Islet precursor cell (in vitro differentiated cells): ENCODE measurements at places on chromosomes 12 and 14.
A peak's percentile ranks its signal among the peaks of the same experiment; 100 is the strongest.

GRCh38 chr14:92719421-92719820, 29.0 kb downstream of the LGMN start:
- DNase-seq = no peak

DNA sequence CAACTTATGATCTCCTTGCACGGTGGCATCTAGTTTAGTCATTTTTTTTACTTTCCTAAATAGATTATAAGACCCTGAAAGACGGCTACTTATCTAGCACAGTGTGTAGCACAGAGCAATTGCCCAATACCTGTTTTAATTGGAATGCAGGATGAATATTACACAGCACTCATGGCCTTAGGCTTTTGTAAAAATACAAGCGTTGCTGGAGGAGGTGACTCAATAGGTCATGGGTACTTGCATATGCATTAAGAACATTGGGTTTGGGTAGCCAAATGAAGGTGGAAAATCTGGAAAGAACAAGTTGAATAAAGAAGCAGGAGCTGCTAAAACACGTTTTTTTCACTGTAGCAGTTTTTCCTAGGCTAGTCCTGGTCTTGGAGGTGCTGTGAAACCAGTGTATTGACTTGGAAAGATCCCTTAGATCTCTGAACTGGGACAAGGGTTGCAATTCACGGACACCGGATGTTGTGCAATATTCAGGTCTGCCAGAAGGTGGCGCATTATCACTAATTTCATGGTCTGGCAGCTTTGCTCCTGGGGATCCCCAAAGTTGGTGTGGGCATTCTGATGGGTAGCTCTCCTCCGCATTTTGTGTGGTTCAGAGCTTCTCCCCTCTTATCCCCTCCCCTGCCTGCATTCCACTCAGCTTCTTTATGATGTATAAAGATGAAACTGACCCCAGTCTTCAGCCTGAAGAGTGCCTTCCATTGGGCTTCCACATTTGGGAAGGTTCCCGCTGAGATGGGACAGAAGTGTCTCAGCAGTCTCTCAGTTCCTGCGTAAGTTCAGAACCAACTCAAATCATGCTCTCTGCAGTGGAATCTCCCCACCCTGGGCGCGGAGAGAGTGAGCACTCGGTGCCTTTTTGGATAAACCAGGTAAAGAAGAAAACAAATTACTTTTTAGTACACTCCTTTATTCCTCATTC, 278.3 kb downstream of the NRXN3 start:
- peak; percentile 68 for DNase-seq

DNA sequence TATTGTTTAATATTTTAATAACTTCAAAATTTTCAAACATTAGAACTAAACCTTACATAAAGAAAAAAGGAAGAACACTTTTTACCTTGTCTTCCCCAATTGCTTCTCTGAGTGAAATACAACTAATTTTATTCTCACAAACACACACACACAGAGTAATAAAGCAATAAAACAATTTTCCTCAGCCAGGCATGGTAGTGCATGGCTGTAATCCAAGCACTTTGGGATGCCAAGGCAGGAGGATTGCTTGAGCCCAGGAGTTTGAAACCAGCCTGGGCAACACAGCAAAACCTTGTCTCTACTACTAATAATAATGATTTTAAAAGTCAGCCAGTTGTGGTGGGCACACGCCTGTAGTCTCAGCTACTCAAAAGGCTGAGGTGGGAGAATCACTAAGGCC, 13.1 kb downstream of the PPP1R12A start:
- no peak for DNase-seq

- peak; percentile 99 for DNase-seq
Measured at GRCh38 chr14:34539407-34540180, at the start of gene EAPP. EAPP (minus strand) TSS chr14:34539701; CDS start chr14:34539628, 73 bp downstream.

- no peak for DNase-seq
Measured at GRCh38 chr14:85535991-85536832, 6.3 kb downstream of the FLRT2 start.

DNA sequence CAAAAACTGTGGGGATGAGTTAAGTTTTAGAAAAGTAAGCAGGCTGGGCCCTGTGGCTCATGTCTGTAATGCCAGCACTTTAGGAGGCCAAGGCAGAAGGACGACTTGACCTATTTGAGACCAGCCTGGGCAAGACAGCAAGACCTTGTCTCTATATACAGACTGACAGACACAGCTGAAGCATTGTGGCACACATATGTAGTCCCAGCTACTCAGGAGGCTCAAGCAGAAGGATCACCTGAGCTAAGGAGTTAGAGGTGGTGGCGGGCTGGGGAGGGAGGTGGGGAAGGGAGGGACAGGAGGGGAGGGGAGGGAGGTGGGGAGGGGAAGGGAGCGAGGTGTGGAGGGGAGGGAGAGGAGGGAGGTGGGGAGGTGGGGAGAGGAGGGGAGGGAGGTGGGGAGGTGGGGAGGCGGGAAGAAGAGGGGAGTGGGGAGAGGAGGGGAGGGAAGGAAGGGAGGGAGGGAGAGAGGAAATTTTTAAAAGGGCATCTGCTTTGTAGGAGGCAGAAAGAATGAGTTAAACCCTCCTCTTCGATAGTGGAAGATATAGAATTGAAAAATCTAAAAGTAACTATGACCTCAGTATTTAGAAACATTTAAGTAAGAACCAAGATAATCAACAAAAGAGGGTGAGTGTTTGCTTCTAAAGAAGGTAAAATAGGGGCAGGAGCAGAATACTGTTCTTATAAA, 30.9 kb downstream of the MED13L start:
- DNase-seq = no peak

GRCh38 chr12:54977857-54978256, 6.7 kb downstream of the TESPA1 start:
- DNase-seq = no peak

DNA sequence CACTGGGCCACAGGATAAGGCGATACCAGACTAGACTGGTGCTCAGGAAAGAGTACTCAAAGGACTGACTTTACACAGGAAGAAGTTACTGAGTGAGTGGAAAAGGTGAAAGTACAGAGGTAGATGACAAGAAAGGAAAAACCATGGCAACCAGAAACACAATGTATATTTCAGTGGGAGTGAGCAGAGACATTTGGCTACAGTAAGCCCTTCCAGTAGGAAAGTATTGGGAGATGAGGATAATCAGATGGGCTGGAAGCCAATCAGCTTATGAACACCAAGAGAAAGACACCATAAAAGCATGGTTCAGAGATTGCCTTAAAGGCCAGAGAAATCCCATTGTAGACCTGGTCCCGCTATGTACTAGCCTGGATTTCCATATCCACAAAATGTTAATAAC, 51.6 kb downstream of the TMTC1 start:
- no peak for DNase-seq

- DNase-seq = peak; percentile 50
Measured at GRCh38 chr12:7144414-7145120, 14.4 kb downstream of the CLSTN3 start.

- peak; percentile 90 for DNase-seq
Measured at GRCh38 chr12:119020406-119021360, 39.3 kb downstream of the SRRM4 start.

DNA sequence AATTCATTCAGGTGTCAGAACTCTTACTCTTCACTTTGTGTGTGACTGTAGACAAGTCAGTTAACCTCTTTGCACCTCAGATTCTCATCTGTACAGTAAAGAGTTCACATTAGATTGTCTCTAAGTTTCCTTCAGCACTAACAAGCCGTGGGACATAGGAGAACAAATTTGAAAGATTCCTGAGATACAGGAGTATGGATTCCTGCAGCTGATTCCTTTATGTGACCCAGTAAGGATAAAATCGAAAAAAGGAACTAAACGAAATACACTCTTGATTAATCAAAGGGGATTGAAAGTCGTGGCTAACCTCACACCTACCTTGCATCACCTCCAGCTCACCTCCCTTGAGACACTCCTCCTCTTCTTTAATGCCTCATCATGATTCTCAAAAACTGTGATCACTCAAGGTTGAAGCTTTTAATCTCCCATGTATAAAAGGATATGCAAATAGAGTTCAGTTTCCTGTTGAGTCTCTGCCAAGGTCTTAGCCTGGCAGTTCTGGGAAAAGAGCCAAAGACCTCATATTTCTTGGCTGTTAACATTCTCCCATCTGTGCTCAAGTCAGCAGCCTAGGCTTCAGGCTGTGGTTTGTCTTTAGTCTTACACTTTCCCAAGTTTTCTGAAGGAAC, 156.6 kb downstream of the DAD1 start:
- DNase-seq = no peak

DNA sequence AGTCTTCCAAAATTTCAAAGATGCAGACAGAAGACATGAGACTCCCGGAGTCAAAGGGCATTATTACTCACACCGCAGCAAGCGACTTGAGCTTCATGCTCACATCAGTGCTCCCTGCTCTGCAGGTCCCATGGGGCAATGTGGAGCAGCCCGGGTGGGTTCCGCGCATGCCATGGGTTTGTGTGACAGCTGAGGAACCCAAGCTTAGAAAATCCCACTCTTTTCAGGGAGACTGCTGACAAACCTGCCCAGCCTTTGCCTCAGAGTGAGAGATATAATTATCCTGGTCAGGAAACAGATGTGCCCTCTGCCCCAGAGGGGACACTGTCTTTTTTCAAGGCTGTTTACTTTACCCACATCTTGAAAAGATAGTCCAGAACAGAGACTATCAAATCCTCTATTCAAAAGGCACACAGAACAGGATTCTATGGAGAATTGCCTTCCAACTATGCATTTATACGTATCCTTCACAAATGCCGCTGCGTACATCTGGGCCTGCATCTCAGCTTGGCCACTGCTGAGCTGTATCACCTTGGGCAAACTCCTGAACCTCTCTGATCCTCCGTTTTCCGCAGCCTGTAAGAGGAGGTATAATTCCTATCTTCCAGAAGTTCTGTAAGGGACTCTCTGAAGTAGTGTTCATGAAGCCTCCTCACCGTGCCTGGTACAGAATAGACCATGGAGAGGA, 16.0 kb downstream of the C14orf132 start:
- peak; percentile 43 for DNase-seq

DNA sequence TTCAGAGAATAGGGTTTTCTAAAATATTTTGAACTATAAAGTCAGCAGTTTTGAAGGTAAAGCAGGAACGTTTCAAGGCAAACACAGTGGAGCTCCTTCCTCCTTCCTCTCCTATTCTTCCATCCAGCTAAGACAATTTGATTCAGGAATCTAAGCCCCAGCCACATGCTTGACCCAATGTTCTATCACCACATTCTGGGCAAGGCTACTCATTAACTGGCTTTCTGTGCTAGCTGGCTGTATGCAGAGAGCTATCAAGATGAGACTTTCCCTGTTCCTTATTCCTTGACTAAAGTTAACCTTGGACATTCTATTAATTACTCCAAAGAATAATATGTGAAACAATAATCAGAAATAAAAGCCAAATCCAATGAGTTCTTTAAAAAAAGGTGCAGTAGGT, 266.9 kb downstream of the NOVA1 start:
- DNase-seq = no peak

DNA sequence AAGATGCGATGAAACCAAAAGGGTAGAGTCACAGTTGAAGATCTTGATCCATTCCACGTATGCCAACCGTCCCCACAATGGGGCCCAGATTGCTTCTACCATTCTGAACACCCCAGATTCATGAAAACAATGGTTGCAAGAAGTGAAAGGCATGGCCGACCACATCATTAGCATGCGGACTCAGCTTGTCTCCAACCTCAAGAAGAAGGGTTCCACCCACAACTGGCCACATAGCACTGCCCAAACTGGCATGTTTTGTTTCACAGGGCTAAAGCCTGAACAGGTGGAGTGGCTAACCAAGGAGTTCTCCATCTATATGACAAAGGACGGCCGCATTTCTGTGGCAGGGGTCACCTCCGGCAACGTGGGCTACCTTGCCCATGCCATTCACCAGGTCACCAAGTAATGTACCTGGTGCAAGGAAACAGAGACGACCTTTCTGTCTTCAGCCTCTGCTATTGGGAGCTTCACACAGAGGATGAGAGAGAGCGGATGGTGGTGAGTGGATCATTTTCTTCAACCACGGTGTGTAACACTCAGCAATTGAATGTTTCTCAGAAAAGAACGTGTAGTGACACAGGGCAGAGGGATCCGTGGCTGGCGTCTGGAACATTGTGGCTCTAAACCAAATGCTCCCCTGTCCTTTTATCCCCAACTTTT, 26.8 kb upstream of the CLEC2D start:
- no peak for DNase-seq

GRCh38 chr14:53331247-53331646, 178.1 kb upstream of the DDHD1 start:
- DNase-seq = no peak

DNA sequence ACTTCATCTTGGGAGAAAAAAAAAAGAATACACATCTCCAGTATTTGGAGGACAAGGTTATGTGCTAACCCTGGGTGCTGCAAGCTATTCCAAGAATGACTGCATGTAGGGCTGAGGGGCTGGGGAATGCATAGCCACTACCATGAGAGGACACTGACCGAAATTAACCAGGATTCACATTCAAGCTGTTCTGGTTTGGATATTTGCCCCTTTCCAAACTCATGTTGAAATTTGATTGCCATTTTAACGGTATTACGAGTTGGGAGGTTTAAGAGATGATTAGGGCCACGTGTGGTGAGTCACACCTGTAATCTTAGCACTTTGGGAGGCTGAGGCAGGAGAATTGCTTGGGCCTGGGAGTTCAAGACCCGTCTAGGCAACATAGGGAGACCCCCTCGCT, 18.5 kb upstream of the MARK3 start:
- no peak for DNase-seq

GRCh38 chr14:53501361-53502211, 348.5 kb upstream of the DDHD1 start:
- DNase-seq = no peak

DNA sequence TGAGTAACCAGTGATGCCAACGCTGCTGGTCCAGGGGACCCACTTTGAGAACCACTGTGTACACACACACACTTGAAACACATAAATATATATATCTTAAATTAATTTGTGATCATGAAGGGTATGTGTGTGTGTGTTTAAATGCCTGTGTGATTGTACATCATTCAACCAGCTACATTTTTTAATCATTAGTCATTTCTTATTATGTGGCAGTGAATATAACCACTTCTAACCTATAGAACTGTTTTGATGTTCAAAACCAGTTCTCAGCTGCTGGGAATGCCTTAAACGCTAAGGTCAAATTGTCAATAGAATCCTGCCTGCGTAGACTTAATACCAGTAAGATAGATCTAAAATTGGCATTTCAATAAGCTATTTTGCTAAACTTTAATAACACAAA, 330.0 kb downstream of the SYT1 start:
- no peak for DNase-seq

DNA sequence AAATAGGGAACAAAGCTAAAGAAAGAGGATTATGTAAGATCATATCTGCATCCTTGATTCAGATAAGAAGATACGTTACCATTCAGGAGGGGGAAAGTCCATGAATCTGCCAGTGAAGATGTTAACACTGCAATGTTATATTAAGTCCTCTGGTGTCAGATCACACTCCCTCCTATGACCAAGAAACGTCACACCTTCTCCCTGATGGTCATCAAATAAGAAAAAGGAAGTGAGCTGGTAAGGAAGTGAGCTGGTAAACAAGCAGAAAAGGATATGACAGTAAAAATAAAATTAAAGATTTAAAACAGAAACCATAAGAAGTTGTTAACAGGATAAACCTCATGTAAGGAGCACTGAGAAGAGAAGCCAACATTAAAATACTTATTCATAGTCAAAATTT, 340.2 kb downstream of the SEC23A start:
- DNase-seq = no peak

- no peak for DNase-seq
Measured at GRCh38 chr12:92362785-92363184, 217.1 kb upstream of the BTG1 start.
